Stimulated activated CD8-positive, alpha-beta memory T cell treated with anti-CD3 and anti-CD28 coated beads, Interleukin-4, amount 100 ng/mL, for 1 hour (primary cell): ENCODE measurements at places on chromosomes 7 and 10.

GRCh38 chr10:28089467-28089866 is 90.6 kb upstream of the ODAD2 start:
- no peak for DNase-seq

- DNase-seq = no peak
These were observed 6.0 kb upstream of the SMNDC1 start for GRCh38 chr10:110310741-110311140.

- DNase-seq = no peak
These were observed 132.6 kb downstream of the USP6NL start for GRCh38 chr10:11478807-11479206.

GRCh38 chr10:116838143-116838725 is 11.1 kb upstream of the ENO4 start:
- DNase-seq = no peak

DNA sequence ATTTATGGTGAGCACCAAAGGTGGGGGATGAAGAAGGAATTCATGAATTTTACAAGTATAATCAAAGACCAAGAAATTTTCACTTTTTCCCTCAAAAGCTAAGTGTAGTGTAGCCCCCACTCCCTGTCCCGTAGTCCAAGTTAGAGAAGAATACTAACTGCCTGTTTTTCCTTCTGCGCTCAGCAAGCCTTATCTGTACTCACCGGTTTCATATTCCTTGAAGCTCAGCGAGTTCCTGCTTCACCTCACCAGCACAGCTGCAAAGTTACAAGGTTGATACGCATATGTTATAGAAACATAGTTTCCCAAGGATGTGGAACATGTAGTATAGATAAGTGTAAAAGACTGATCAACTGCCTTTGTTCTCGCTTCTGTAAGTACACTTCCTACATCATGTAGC is 16.0 kb upstream of the ZNF33B start:
- DNase-seq = no peak

DNA sequence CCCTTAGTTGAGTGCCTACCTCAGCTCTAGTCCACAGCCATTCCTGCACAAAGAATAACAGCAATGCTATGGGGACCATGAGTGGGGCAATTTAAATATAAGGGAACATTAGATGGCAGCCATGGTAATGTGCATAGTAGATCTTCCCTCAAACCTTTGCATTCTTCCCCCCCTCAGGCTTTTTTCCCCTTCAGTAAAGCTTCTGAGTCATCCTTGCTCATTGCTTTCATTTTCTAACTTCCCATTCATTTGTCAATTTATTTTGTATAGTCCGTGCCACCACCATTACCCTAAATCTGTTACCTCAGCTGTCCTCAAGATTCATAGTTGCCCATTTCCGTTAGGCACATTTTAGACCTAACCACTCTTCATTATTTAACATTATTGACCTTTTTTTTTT is 10.7 kb downstream of the HECTD2 start:
- DNase-seq = no peak

GRCh38 chr7:23277359-23277989 is 21.7 kb upstream of the MALSU1 start:
- no peak for DNase-seq

GRCh38 chr7:40815022-40815421 is 680.2 kb downstream of the SUGCT start:
- no peak for DNase-seq

- DNase-seq = no peak
These were observed 119.5 kb downstream of the SEMA3D start for GRCh38 chr7:85067371-85067770.

GRCh38 chr10:44978570-44979280 is at the start of gene DEPP1:
DEPP1 (minus strand) TSS chr10:44978809; CDS start chr10:44978030, 779 bp downstream.
- no peak for DNase-seq

GRCh38 chr10:24518411-24518810 is 205.3 kb downstream of the ARHGAP21 start:
- DNase-seq = no peak

GRCh38 chr10:48470115-48470892 is 134.6 kb downstream of the ARHGAP22 start:
- no peak for DNase-seq

GRCh38 chr7:19783541-19783940 is 10.1 kb upstream of the TMEM196 start:
- no peak for DNase-seq

DNA sequence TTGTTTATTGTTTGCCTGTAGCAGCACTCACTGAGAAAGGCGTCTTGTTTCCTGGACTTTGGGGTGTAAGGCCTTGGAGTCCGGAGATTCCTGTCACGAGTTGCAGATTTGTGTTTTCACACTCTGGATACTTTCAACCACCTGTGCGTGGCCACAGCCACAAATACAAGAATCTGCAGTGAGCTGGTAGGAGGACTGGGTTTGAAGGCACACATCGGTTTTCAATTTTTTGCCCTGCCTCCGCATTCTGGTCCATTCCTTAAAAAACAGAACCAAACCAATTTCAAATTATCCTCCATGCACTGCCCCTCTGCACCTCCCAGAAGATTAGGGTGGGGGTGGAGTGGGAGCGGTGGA is 619 bp downstream of the EXOC4 start:
- no peak for DNase-seq

DNA sequence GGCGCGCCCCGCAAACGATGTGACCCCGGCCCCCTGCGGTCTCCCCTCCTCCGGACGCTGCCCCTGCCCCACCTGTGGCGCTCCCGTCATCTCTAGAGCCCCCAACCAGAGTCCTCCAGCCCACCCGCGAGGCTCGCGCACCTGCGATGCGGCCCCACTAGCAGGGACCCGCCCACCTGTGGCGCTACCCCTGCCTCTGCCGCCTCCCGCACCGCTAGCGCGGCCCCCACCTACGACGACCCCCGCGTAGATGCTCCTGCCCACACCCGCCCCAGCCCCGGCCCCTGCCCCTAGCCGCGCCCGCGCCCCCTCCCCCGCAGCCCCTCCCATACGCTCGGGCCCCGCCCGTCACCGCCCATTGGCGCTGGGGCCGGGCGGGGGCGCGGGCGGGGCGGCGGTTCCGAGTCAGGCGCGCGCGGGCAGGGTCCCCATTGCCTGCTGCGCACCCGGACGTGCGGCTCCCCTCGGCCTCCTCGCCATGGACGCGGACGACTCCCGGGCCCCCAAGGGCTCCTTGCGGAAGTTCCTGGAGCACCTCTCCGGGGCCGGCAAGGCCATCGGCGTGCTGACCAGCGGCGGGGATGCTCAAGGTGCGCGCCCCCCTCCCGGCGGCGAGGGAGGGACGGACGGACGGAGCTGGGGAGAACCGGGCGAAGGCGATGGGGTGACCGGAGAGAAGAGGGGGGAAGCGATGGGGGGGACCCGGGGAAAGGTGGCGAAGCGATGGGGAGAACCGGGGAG is at the start of gene PFKP:
Gene PFKP (plus strand): TSS at position 431 of the 741 bp plus-strand sequence. CDS start 48 bp downstream, at position 479.
- DNase-seq = peak; percentile 36

GRCh38 chr7:80934321-80934720 is 15.5 kb upstream of the SEMA3C start:
- no peak for DNase-seq

- DNase-seq = no peak
These were observed at the start of gene EGFR for GRCh38 chr7:55018361-55019190. EGFR (plus strand) TSS chr7:55019017; CDS start chr7:55019278, 261 bp downstream.

- no peak for DNase-seq
These were observed 89.7 kb downstream of the GALNT11 start for GRCh38 chr7:152115021-152115718.

GRCh38 chr10:47413531-47414226 is 29.6 kb upstream of the ZNF488 start:
- DNase-seq = no peak

GRCh38 chr7:9962742-9963141 is 1010.9 kb upstream of the PHF14 start:
- DNase-seq = no peak

DNA sequence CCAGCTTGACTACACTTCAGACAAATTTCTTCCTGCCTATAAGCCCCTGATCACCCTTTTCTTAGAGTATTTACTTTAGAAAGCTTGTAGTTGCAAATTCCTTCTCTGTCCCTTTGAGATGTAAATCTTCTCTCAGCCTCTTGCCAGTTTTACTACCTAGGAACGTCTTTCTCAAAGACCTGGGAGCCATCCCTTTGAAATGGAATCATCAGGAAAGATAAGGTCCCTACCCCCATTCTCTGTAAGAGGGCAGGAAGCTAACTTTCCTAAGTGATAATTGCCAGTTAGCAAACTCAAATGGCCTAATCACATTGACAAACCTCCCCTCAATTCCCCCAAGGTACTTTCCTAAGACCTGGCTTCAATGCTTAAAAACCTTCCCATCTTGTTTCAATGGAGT is 304.5 kb downstream of the MDFIC start:
- DNase-seq = no peak

DNA sequence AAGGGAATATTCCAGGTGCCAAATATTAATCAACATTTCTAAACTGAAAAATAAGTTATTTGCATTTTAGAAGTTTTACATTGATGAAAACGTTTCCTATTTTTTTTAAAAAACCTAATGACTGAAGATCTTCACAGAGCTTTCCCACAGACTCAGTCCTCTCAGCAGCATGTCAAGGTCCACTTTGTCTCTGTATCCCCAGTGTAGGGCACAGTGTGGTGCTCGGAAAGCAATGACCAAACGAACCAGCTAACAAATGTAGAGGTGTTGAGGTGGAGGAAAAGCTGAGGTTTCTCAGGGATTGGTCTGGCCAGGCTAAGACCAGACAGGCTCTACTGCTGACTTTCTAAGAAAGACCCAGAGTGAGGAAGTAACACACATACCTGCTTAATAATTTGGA is 202.2 kb upstream of the CDCA7L start:
- DNase-seq = no peak

DNA sequence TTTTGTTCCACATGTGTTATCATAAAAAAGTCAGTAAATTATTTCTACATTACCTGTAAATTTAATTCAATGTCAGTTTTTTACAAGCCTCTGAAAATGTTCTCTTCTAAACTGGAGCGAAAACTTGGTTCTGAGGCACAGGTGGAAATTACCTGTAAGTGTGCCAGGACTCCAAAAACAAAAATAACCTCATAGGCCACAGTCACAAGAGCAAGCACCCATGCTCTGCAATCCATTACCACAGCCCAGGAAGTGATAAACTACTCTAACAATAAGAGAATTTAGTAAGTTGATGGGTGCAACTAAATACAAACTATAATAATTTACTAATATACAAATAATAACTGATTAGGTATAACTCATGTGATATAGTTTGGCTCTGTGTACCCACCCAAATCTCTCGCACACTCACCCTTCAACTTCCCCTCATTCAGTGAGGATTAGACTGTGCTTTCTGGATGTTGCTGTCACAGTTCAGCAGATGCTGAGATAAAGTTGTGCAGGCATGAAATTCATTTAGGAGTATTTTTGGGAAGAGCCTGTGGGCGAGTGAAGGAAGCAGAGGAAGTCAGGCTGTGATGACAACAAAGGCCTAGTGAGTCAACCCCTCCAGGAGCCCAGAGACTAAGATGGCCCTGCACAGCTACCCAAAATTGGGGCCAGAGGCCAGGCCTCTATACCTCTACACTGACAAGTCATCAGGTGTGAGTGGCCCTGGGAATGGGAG is 16.3 kb upstream of the GIMAP6 start:
- no peak for DNase-seq

GRCh38 chr7:90988516-90988915 is 275.7 kb upstream of the FZD1 start:
- DNase-seq = no peak

GRCh38 chr7:18036783-18037182 is 9.1 kb upstream of the PRPS1L1 start:
- no peak for DNase-seq

- DNase-seq = no peak
These were observed 123.3 kb downstream of the MICU1 start for GRCh38 chr10:72502581-72502980.

DNA sequence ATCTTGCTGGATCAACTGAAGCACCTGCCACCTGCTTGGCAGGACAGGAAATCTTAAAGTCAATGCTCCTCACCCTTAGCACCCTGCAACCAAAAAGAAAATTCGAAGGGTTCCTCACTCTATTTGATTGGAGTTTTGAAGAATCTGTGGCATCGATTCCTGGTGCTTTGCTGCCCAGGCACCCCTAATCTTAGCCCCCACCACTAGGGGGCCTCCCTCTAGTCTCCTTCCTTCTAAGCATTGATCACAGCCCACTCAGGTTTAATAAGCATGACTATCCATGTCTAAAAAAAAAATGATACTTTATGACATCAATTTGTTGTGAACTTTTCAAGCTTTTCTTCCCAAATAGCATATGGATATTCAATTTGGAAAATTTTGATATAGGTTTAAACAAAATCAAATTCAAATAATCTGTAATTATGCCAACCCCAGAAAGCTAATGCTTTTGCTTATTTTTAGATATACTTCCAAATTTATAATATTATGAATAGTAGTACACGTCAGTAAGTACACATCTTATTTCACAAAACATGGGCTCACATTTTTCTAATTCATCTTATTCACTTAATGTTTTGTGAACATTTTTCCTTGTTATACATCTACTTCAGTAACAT is 45.3 kb downstream of the NRG3 start:
- no peak for DNase-seq

GRCh38 chr7:1787681-1788235 is 117.7 kb downstream of the ELFN1 start:
- no peak for DNase-seq

- no peak for DNase-seq
These were observed 1.3 kb downstream of the LRMDA start for GRCh38 chr10:75432763-75433162.

DNA sequence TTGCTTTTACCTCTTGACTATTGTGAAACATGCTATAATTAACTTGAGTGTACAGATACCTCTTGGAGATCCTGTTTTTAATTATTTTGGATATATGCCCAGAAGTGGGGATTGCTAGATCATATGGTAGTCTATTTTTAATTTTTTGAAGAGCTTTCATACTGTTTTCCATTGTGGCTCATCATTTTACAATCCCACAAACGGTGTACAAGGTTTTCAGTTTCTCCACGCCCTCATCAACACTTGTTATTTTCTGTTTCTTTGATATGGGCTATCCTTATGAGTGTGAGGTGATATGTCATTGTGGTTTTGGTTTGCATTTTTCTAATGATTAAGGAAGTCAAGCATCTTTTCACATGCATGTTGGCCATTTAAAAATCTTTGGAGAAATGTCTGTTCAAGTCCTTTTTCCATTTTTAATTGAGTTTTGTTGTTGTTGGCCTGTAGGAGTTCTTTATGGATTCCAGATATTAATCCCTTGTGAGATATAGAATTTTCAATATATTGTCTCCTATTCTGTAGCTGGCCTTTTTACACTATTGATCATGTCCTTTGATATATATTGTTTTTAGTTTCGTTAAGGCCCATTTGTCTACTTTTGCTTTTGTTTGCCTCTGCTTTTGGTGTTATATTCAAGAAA is 7.5 kb downstream of the AGK start:
- no peak for DNase-seq

- DNase-seq = no peak
These were observed 5.8 kb upstream of the ALOX5 start for GRCh38 chr10:45368181-45368580.

DNA sequence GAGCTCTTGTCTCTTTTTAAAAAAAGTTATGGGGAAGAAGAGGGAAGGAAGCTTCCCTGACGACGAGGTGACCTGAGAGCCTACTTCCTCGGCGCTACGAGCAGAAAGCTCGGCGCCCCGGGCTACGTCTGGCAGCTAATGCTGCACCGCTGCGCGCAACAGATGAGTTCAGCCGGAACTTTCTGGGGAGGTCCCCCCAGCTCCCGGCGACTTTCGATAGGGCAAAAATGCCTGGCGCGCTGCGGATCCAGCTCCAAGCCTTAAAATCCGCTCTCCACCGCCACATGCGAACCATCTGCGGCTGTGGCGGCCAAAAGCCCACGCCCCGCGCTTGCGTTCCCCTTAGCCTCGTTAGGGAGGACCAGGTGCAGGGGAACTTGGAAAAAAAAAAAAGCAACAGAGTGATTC is 621 bp downstream of the P4HA1 start:
- peak; percentile 20 for DNase-seq
